ENCODE measurements at places on chromosomes 7 and 10.

- no peak for DNase-seq
These were observed 21.8 kb upstream of the TECTB start for GRCh38 chr10:112261281-112261822.

- peak; percentile 34 for DNase-seq
These were observed 12.2 kb downstream of the ARPC1B start for GRCh38 chr7:99386584-99387238.

DNA sequence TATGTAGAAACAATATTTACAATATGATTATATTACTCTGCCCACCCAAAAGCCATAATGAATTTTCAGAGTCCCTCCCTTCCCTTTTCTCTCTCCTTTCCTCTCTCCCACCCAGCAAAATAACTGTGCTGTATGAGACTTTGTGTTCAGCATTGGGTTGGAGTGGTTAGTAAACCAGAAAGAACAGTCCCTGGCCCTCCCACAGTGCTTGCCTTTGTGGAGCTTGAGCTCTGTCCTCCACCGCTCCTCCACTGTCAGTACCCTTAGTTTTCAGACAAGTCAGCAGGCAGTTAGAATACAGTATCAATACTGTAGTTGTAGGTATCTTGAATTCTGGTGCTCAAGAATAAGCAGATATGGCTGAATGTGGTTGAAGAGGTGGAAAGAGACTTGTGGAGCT, 92.7 kb downstream of the CDK14 start:
- DNase-seq: no peak

DNA sequence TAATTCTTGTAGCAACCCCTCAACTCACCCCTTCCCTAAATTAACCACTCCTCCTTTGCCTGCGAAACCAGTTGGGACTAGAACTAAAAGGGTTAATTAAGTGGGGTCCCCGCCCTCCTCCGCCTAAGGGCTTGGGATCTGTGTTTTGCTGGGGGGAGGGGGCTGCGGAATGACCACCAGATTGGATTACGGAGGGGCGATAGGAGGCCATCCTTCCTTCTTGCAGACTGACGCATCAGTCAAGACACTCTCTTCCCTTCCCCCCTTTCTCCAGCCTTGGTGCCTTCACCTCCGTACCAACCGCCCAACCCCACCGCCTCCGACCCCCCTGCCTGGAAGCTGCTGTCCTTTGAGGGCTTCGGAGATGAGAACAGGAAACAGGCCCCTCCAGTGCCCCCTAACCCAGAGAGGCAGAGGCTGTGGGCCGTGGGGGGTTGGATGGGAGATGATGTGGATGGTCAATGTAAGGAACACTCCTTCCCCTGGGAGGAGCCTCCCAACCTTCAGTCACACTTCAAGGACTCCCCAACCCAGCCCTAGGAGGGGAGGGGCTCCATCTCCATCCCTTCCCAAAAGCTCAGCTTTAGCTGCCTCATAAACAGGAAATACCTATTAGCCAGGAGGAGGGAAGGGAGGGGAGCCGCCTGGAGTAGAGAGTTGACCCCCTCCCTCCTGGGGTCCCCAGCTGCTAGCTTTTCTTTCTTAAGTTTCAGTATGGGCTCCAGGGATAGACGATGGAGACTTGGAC, 997 bp upstream of the LDB1 start:
- DNase-seq: peak; percentile 16

DNA sequence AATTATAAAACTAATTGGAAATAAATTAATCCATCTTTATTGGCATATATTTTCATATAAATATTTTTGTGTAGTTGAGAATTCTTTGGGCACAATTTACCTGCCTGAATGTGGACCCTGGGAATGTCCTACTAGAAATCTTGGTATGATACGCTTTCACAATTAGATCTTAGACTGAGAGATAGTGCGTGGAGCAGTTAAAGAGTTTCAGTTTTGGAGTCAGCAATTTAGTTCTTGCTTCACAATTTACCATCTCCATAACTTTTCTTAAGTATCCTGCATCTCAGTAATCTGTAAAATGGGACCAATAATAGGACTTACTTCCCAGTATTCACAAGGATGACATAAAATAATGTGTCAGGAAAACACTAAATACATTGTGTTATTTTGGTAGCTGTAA, 2.0 kb downstream of the MTPN start:
- DNase-seq: no peak

DNA sequence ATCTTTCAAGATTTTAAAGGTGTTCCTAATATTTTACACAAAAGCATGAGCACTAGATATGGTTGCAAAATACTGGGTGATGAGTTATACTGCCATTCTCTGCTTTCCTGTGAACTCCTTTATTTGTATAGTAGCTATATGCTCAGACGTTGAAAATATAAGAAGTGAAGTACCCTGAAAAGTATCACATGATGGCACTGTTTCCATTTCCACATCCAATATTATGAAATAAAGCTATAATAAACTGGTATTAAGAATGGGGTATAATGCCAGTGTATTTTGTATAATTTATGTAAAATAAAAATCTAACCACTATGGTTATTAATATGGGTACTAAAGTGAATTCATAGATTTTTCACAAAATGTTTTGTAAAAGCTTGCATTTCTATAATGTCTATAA, 79.6 kb upstream of the FOXP2 start:
- no peak for DNase-seq
